ENCODE measurements at places on chromosomes 13 and 19.

DNA sequence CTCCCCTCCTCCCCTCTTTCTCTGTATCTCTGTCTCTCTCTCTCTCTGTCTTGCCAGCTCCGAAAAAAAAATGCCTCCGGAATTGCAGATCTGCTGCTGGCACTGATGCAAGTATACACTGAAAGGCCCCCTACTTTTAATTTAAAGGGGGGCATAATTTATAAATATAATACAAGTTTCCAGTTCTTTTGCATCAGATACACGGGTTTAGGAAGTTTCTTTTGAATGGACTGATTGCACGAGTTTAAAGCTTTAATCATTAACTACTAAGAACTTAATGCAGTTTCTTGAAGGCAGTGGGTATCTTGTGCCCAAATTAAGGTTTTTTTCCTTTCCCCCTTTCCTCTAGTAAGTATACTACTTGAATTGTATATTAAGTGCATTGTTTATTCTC, 1.4 kb downstream of the FGF9 start:
- DNase-seq = no peak

DNA sequence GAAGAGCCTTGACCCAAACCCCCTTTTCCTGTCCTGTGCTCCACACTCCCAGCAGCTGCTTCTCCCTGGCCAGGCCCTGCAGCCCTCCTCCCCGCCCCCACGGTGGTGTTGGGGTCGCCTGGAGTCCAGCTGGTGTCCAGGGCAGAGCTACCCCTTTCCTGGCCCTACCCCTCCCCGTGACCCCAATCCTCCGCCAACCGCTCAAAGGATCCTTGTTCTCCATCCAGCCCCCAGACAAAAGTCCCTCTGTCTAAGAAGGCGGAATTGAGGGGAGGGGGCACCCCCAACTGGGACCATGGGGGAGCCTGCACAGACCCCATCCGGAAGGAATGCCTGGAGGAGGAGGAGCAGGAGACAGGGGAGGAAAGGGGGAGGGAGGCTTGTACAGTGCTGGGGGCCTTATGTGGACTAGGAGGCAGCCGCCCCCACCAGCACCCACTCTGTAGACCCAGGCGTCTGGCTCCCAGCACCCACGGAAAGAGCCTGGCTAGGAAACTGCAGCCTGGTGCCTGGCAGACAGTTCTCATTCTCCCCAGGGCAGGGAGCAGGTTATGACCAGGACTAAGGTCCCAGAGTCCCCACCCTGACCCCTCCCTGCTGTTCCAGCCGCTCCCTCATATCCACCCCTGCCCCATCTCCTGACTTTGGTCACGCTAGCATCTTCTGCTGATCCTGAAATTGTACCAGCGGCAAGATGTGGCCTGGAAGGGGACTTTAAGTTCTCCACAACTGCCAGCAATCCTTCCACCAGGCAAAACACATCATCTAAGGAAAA, at the start of gene FXYD3:
FXYD3 (plus strand) TSS at position 647 of the 775 bp plus-strand sequence. CDS start 3,554 bp downstream, outside the sequence.
- DNase-seq = no peak

DNA sequence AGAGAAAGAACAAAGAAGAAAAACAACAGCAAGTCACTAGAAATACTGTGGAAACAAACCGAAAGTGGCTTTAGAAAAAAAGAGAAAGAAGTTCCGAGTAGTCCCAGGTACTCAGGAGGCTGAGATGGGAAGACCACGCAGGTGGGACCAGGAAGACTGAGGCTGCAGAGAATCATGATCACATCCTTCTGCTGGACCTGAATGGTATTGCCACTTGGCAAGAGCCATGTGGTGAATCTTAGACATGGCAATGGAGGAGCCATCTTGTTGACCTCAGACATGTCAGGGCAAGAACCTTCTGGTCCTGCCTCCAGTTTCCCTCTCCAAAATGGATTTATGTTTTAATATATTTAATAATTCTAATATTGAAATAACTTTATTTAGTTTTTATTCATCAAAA, 37.4 kb upstream of the ZNF724 start:
- no peak for DNase-seq

DNA sequence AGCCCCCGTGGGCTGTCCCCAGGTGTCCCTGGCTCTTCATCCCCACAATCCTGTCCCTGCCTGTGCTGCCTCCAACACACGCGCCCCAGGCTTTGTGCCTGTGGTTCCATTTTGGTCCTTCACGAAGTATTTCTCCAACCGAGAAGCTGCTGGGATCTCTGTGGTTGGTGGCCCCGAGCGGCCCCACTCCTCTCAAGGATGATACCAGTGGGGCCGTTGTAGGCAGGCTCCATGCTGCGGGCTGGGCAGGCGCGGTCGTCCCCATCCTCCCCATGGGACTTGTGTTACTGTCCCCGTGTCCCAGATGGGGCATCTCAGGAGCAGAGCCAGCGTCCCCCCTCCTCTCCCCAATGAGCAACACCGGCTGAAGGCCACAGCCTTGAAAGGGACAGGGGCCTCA, 3.7 kb upstream of the ZNF554 start:
- DNase-seq = no peak

DNA sequence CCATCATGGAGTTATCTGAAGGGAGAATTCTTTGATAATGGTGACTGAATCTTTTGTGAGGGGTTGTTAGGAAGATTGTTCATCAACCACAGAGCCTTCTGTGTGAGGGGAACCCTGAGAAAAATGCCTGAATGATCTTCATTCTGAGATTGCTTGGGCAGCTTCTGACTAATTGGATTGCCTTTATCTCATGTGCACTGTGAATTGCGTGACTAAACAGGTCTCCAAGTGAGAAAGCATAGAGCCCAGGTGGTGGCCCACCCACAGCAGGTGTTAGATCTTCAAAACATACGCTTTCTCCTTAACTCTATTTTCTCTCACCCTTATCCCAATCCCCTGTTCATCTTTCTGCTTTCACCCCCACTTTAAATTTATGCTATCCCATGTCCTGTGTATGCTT, 58.3 kb downstream of the DOCK9 start:
- no peak for DNase-seq

DNA sequence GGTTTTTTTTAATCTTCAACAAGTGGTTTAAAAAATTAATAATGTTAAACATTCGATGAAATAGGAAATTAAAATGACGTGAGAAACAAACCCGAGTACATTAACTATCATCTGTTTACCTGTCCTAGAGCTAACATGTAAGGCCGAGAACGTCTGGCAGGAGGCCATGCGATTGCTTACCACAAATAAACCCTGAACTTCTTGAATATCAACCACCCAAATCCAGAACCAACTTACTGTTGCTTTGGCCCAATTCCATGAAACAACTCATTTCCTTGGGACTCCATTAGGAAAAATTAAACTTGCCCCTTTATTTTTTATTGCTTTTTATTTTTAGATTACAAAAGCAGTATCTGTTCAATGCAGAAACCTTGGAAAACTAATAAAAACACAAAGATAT, 228.9 kb upstream of the IRS2 start:
- DNase-seq = no peak

DNA sequence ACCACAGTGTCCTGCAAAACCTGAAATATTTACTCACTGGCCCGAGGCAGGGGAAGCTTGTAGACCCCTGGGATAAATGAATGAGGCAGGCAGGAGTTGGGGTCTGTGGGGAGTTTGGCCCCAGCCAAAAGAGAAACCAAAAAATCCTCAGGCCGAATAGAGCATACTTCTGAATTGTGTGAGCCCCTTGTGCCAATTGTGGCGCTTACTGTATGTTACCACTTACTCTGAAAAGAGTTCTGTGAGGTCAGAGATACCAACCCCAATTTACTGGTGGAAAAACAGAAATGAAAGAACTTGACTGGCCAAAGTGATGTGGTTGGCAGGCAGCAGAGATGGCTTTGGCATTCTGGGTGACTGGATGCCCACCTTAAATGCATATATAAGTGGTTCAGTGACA, 6.9 kb downstream of the CARM1 start:
- DNase-seq = no peak

DNA sequence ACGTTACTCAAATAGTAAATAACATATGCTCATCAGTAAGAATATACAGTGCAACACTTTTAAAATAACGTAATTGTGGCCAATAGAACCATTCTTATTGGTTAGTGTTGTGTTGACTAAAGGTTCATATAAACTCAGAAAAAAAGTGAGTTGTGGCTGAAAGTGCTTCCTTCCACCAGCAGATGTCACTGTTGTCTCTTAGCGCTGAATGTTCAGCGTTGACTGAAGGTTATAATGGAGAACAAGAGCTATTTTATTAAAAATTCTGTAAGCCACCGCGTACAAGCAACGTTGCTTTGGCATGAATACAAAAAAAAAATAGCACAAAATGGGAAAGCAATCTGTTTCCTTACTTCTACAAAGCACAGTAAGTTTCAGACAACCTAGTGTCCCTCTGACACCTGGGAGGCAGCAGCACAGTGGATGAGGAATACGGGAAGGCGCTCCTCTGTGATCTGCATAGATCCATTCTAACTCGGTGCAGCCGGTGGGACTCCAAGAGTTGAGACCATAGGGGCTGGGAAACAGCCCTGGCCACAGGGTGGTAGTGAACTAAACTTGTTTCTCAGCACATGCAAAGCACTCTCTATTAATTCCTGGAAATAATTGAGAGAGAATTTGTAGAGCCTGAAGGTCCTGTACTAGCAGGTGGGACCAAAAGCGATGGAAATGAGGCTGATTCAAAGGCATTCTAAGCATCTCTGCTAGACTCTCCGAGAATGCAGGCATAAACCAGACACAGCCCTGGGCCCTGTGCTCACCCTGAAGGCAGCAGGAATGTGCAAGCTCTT, 23.9 kb upstream of the OXGR1 start:
- DNase-seq = no peak

GRCh38 chr19:44637390-44637764, 6.3 kb upstream of the PVR start:
- no peak for DNase-seq

DNA sequence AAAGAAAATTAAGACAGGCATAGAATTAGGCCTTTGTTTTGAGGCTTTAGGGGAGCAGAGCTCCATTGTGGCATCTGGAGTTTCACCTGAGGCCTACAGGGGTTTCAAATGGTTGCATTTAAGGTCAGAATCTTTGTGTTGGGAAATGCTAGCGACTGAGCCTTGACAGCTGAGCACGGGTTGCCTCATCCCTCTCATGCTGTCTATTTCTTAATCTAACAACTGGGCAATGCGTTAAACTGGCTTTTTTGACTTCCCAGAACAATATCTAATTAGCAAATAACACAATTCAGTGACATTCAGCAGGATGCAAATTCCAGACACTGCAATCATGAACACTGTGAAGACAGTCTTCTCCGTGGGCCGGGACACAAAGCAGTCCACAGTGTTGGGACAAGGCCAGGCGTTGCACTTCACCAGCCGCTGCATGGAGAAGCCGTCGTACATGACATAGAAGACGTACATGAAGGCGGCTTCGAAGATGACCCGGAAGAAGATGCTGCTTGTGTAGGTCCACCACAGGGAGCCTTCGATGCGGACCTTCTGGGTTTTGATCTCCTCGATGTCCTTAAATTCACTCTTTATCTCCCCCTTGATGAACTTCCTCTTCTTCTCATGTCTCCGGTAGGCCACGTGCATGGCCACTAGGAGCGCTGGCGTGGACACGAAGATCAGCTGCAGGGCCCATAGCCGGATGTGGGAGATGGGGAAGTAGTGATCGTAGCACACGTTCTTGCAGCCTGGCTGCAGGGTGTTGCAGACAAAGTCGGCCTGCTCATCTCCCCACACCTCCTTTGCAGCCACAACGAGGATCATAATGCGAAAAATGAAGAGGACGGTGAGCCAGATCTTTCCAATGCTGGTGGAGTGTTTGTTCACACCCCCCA, 3.8 kb downstream of the GJB2 start:
- no peak for DNase-seq

DNA sequence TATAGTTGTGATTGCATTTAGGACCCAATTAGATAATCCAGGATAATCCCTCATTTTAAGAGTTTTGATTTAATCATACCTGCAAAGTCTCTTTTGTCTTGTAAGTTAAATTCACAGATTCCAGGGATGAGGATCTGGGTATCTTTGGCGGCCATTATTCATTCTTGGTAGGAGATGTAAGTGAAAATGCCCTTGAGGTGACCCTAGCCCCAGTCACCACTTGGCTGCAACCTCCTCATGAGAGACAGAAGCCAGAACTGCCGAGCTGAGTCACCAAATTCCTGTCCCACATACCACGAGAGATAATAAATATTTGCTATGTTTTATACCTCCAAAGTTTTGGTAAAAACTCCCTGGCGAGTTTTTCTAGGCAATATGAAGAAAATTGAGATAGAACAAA, 389.4 kb downstream of the RFC3 start:
- DNase-seq = peak; percentile 33

DNA sequence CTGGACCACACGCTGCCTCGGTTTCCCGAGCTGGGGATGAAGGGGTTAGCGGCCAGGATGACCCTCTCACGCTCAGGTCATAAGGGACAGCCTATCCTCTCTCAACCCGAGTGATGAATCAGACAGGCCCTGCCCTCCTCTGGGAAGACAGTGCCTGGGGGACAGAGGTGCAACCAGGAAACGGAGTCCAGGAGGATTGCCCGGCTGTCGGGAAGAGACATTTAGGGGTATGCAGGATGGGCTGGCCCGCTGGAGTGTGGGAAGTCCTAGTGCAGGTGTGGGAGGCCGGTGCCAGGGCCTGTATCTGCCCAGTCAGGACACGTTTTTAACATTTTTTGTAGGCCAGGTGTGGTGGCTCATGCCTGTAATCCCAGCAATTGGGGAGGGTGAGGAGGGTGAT, 8.3 kb downstream of the LSM7 start:
- DNase-seq = no peak

DNA sequence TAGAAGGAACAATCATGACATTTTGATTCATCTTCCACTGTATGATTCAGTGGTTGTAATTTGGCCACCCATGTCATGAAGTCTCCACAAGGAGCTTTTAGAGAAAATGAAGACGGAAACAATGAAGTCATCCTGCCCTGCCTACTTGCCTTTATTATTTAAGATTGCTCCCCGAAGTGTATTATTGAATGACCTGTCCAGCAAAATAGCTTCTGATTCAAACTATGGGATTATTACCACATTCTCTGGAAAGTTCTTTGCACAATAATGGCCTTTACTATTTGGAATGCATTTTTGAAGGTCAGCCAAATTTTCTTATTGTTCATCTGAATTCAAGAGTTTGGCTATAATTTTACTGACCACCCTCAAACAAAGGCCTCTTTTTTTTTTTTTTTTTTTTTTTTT, 77.8 kb upstream of the RFC3 start:
- DNase-seq = no peak

GRCh38 chr13:48043789-48044503, 6.4 kb downstream of the NUDT15 start:
- DNase-seq = no peak

- no peak for DNase-seq
These were observed 9.8 kb upstream of the SIAH3 start for GRCh38 chr13:45861322-45861721.
